ENCODE measurements at places on chromosomes 4 and X.

DNA sequence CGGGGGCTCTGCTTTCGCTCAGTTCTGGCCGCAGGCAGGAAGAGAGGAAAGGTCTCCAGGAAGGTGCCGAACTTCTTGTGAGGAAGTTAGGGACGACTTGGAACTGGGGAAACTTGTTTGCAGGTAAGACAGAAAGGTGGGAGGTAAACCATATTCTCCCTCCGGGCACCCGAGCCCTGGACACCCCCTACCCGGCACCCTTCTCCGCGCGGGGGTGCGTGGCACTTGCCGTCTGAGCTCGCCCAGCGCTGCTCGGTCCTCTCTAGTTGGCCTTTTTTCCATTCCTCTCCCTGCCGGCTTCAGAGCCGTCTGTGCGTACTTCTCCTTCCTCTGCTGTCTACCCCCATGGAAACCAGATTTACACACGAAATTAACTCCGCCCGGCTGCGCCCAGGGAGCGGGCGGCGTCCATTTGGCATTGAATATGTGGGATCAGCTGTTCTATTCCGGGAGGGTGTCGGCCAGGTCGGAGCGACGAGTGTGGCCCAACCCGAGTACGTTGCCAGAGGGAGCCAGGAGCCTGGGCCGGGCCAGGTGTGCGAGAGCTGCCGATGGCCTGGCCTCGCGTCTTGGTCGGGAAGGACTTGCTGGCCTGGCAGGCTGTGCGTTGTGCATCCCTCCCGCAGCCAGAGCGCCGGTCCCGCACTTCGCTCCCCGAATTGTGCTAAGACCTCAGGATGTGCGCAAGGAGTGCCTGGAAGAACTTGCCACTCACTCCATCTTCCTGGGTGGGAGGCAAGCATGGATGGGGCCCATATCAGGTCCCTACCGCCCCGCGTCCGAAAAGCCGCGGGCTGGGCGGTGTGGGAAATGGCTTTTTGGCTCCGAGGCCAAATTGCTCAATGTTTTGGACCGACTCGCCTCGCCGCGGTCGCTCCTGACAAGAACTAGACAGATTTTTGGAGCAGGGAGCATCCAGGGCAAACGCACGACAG, 1.7 kb downstream of the PDGFRA start:
- peak; percentile 16 for DNase-seq

DNA sequence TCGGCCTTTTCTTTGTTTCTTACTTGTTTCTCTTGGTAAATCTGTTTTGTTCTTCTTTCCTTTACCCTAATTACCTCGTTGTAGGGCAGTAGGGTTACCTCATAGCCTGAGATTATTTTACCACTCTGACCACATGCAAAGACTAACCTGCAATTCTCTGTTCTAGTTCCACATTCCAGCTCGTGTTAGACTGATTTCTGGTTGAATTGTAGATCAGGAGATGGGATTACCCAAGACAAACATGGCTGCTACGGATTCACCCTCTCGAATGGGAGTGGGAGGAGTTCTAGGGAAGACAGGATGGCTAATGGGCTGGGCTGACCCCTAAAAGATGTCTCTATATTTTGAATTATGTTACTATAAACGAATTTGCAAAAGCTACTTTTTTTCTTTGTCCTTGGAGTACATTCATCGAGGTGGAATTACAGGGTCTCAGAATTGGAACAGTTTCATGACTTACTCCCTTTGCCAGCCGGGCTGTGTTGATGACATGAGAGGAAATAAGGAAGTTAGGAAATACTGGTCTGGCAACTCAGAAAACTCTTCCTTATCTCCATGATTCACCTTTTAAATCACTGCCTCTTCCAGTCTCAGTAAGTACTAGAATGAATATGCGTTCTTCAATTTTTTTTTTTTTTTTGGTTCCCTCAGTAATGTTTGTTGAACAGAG, 36.7 kb upstream of the FBXW7 start:
- peak; percentile 16 for DNase-seq

DNA sequence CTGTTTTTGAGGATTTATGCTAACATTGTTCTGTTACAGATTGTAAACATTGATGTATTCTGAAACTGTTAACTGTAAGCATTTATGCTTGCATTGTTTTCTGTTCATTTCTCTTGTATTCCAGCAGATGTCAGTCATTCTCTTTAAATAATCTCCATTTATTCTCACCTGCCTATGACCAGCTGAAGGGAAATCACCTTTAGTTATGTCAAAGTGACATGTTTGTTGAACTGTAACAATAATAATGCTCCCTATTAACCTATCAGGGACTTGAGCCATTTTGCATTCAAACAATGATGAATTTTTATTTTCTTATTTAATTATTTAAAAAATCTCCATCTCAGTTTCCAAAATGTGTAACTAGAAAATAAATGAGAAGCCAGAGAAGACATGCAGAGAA, 58.0 kb downstream of the SPCS3 start:
- DNase-seq = no peak

GRCh38 chr4:1819284-1819683, 26.2 kb downstream of the FGFR3 start:
- no peak for DNase-seq

DNA sequence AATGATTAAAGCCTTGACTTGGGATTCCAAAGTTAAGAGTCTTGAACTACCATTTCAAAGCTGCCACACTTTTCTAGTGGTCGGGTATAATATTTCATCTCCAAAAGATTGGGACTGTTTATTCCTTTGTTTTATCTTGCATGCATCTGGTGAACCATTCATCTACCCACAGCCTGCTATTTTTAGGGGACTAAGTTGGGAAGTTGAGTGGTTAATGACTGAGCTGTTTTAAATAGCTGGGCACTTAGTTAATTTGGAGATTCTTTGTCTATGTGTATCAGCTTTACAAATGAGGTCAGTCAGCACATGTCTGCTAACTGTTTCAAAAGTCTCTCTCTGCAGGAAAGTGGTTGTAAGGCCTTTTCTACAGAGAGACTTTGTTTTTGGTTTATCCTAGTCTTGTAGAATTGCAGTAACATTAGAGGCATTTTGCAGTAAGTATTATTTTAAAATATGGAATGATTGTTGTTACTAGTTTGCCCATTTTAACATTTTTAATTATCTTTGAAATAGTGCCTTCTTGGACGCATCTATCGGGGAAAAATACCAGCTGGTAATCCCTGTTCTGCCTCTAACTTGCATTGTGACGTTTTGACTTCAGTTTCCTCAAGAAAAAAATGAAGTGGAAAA, 8.2 kb downstream of the BMP2K start:
- peak; percentile 17 for DNase-seq

GRCh38 chr4:125677665-125678307, 363.0 kb downstream of the FAT4 start:
- DNase-seq = no peak

GRCh38 chr4:146833530-146833929, 112.1 kb downstream of the TTC29 start:
- DNase-seq = no peak

- DNase-seq = no peak
These were observed 293.1 kb downstream of the TENM3 start for GRCh38 chr4:182536221-182536811.

GRCh38 chr4:76605099-76605563, 170.1 kb downstream of the SHROOM3 start:
- no peak for DNase-seq

DNA sequence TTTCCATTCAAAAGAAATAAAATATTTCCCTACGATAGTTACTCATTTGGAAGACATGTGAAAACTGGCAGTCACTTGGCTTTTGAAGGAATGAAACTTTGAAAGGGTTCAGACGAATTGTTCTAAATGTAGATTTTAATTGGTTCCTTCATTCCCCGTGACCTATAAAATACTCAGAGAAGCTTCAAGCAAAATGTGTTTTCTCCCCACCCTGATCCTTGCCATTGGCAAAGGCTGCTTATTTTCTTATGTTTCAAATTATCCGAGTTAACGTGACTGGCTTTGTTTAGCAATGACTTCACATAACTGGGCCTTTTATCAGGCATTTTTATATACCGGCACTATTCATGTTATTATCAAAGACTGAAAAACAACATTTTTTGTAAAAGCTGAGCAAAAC, 204.1 kb upstream of the NEIL3 start:
- DNase-seq = no peak

GRCh38 chr4:3307060-3307459, 14.2 kb downstream of the RGS12 start:
- DNase-seq = no peak

GRCh38 chrX:49059201-49059600, 402 bp downstream of the CCDC120 start:
- no peak for DNase-seq

- no peak for DNase-seq
These were observed 98.8 kb downstream of the COX18 start for GRCh38 chr4:72970756-72971155.

GRCh38 chrX:1754077-1754476, 139.2 kb downstream of the ASMT start:
- DNase-seq = peak; percentile 71

- DNase-seq = no peak
These were observed 30.4 kb downstream of the LAMTOR3 start for GRCh38 chr4:99863804-99864203.

- DNase-seq = no peak
These were observed 163.9 kb downstream of the SLC7A11 start for GRCh38 chr4:138078253-138078652.

DNA sequence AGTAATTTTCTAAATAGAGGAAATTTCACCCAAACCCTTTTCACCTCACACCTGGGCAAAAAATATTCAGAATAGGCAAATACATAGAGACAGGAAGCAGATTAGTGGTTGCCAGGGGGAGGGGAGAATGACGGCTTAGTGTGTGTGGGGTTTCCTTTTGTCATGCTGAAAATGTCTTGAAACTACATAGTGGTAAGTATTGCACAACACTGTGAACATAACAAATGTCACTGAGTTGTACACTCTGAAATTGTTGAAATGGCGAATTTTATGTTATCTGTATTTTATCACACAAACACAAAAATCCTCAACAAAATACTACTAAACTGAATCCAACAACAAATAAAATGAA, 60.7 kb upstream of the PLAC1 start:
- DNase-seq = no peak

DNA sequence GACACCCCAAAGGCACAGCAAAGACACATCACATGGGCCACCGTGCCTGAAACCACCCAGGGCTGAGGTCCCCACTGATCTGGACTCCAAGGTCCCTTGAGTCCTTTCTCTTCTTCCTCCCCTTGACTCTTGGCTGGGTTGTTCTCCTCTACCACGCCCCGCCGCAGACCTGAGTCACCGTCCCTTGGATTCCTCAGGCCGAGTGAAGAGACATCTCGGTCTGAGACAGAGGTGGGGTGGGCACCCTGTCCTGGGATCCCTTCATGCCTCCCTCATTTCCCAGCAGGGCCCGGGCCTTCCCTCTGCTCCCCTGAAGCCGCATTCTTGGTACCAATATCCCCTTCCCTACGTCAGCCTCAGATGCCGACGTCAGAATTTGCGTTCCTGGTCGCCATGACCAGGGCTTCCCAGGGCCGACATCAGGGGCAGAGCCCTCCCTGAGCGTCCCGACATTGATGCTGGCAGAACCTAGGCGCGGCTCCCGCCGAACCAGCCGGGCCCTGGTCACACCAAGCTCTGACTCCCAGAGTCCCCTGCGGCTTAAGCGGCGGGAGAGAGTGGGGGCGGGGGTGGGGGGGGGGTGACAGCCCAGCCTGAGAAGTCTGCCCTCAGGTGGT, 498 bp downstream of the MAGEA10 start:
- DNase-seq = no peak

DNA sequence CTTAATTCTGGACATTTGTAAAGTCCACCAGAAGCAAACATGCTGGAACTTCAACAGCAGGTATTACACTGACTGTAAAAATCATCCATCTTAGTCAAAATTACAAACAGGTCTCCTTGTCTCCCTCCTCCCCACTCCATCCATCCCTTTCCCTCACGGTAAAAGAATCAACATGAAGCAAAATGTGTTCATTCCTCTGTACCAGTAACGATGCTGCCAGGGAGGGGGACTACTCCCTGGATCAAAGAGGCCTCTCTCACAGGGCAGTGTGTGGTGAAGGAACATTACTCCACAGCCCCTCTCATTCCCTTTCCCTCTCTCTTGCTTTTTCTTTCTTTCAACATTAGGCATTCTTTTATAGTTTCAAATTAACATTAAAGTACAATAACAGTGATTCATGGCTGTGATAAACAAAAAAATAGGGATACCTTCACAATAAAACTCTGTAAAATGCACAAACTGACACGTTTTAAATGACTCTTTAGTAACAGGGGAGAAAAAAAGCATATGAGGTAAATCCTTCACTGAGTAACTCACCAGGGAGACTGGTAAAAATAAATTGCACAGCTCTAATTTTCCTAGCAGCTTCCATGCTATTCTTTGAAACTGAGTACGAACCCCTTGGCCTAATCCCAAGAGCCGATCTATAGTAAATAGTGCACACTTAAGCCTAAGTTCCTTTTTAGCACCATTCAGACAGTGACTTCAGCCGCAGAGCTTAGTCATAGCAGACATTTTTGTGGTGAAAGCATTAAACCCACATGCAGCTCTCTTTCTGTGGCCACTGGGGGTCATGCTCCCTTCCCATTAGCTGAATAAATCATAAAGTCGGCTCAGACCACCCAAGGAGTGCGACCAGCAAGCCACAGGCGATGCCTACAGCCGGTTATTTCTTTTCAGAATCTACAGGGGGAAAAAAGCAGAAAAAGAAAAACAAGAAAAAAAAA, 215.6 kb upstream of the GYPA start:
- DNase-seq = peak; percentile 81

GRCh38 chr4:73451404-73451803, 15.4 kb downstream of the AFP start:
- DNase-seq = peak; percentile 62

- peak; percentile 28 for DNase-seq
These were observed 593 bp downstream of the SH3RF1 start for GRCh38 chr4:169269916-169270809.

DNA sequence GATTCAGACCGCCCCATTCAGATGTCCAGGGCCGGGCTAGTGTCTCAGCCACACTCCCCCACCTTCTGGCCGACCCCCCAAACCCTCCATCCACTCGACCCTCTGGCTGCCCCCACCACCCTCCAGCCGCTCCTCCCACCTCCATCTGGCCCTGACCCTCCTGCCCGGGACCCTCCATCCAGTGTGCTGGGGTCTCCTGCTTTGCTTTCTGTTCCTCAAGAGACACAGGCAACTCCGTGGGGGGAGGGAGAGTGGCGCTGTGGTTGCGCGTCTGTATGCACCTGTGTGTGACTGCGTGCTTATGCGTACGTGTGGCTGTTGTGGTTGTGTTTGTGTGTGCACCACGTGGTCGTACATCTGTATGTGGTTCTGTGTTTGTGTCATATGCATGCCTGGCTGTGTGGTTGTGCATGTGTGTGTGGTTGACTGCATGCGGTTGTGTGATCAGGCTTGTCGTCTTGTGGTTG, 33.3 kb downstream of the CPLX1 start:
- DNase-seq = no peak

- DNase-seq = no peak
These were observed 4.4 kb upstream of the C4orf36 start for GRCh38 chr4:86896596-86896995.

GRCh38 chr4:8013976-8014726, 74.5 kb upstream of the AFAP1 start:
- no peak for DNase-seq

- DNase-seq = no peak
These were observed 18.4 kb downstream of the DDX3X start for GRCh38 chrX:41352329-41352838.

DNA sequence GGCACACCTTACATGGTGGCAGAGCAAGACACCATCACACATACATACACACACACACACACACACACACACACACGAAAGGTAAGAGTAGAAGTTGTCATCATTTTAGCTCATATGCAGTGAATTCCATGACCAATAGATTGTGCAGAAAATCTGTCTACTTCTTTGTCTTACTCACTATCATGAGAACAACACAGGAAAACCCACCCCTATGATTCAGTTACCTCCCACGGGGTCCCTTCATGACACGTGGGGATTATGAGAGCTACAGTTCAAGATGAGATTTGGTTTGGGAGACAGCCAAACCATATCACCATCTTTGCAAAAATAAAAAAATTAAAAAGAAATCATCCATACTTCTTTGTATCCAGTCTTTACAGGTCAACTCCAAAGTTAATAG, 221.1 kb downstream of the BMPR1B start:
- peak; percentile 62 for DNase-seq
